T-cell (primary cell): ENCODE measurements at places on chromosomes 4 and X.

GRCh38 chr4:97942137-97942536, 201.1 kb downstream of the STPG2 start:
- no peak overlapping the region for H3K27ac ChIP-seq
- H3K36me3 ChIP-seq = no peaks in the 10 kb centered on the region
- H3K4me3 ChIP-seq = no peak overlapping the region

GRCh38 chrX:154733066-154733425, 17.8 kb downstream of the GAB3 start:
- H3K27me3 ChIP-seq = no peaks in the 10 kb centered on the region
- DNase-seq = no peak
- H3K27ac ChIP-seq = peak overlapping the region; percentile 78
- H3K36me3 ChIP-seq = no peaks in the 10 kb centered on the region

GRCh38 chr4:56652196-56652595, 28.9 kb downstream of the HOPX start:
- H3K4me3 ChIP-seq = no peak overlapping the region
- no peaks in the 10 kb centered on the region for H3K36me3 ChIP-seq
- no peak overlapping the region for H3K27ac ChIP-seq
- H3K4me1 ChIP-seq = peaks cover 64% of the 10 kb centered on the region

DNA sequence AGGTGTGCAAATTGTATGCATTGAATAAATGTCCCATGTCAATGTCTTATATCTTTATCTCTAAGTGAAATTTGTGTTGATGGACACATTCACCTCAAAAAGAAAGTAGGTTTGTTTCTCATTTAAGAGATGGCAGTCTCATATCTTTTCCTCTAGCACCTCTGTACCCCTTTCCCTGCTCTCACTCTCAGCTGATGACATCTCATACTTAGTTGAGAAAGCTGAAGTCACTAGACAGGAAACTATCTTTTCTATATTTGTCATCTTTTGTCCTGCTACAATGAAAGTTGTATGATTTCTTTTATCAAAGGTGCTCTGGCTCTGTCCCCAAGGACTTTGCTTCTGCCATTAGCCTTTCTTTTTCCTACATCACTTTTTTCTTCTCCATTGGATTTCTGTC, 84.0 kb upstream of the GRPR start:
- no peak overlapping the region for H3K4me3 ChIP-seq
- H3K4me1 ChIP-seq = no peaks in the 10 kb centered on the region
- no peaks in the 10 kb centered on the region for H3K36me3 ChIP-seq
- no peaks in the 10 kb centered on the region for H3K27me3 ChIP-seq
- DNase-seq = no peak

GRCh38 chrX:49995795-49996455, 73.5 kb downstream of the CLCN5 start:
- no peak for DNase-seq
- no peak overlapping the region for H3K4me3 ChIP-seq
- H3K27ac ChIP-seq = no peak overlapping the region
- H3K27me3 ChIP-seq = no peaks in the 10 kb centered on the region
- H3K4me1 ChIP-seq = no peaks in the 10 kb centered on the region

DNA sequence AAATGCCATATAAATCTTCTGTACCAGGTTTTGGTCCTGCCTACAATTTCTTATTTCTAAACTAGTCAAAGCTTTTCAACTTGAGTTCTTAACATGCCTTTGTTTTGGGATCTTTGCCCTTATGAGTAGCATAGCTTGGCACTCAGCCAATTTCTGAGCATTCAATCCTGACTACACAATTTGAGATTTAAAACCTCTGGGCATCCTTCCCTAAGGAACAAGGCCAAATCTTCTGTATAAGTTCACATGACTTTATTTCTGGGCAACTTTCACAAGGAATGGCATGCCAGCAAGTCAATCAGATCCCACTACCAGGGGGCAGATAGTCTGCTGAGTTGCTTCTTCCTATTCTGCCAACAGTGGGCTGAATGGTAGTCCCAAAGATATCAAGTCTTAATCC, 254.2 kb downstream of the ADAMTS3 start:
- no peak for DNase-seq
- H3K36me3 ChIP-seq = no peaks in the 10 kb centered on the region

DNA sequence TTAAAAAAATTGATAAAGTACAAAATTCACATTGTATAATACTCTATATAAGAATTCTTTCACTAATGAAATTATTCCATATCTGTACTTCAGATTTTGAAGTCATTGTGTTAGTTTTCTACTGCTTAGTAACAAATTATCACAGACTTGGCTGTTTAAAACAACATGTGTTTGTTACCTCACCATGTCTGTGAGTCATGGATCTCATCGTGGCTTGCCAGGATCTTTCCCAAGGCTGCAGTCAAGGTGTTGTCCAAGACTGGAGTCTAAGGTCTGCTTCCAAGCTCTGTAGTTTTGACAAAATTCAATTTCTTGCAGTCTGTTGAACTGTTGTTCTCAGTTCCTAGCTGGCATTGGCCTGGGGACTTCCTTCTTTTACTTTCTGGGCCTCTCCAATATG, 1286.9 kb downstream of the ADGRL3 start:
- H3K27me3 ChIP-seq = no peaks in the 10 kb centered on the region
- H3K4me3 ChIP-seq = no peak overlapping the region
- no peaks in the 10 kb centered on the region for H3K4me1 ChIP-seq
- no peak overlapping the region for H3K27ac ChIP-seq
- no peaks in the 10 kb centered on the region for H3K36me3 ChIP-seq
- no peak for DNase-seq

GRCh38 chr4:128378668-128379067, 91.1 kb upstream of the PGRMC2 start:
- H3K27me3 ChIP-seq = no peaks in the 10 kb centered on the region
- H3K4me1 ChIP-seq = no peaks in the 10 kb centered on the region
- no peak for DNase-seq
- H3K4me3 ChIP-seq = no peak overlapping the region

GRCh38 chr4:42927946-42928345, 35.4 kb downstream of the GRXCR1 start:
- no peak for DNase-seq
- no peaks in the 10 kb centered on the region for H3K27me3 ChIP-seq

DNA sequence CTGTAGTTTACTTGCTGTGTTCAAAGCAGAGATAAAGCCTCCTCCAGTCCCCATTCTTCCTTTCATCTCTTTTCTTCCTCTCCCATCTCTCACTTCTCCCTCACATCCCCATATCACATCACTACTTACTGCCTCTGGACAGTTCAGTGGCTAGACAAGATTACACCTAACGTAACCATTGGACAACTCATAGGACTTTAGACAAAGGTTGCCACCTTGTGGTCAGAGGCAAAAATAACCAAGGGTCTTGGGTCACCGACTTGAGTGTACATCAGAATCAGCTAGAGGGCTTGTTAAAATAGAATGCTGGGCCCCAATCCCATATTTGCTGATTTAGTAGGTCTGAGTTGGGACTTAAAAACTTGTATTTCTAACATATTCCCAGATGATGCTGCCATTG, 109.3 kb upstream of the DGKK start:
- H3K27me3 ChIP-seq = no peaks in the 10 kb centered on the region
- peak; percentile 12 for DNase-seq
- no peak overlapping the region for H3K4me3 ChIP-seq
- H3K36me3 ChIP-seq = no peaks in the 10 kb centered on the region
- no peaks in the 10 kb centered on the region for H3K4me1 ChIP-seq
- H3K27ac ChIP-seq = no peak overlapping the region

GRCh38 chr4:87632469-87632868, 17.6 kb upstream of the DMP1 start:
- H3K4me1 ChIP-seq = no peaks in the 10 kb centered on the region
- H3K36me3 ChIP-seq = no peaks in the 10 kb centered on the region
- peaks cover 9% of the 10 kb centered on the region for H3K27me3 ChIP-seq
- H3K27ac ChIP-seq = no peak overlapping the region
- DNase-seq = no peak

DNA sequence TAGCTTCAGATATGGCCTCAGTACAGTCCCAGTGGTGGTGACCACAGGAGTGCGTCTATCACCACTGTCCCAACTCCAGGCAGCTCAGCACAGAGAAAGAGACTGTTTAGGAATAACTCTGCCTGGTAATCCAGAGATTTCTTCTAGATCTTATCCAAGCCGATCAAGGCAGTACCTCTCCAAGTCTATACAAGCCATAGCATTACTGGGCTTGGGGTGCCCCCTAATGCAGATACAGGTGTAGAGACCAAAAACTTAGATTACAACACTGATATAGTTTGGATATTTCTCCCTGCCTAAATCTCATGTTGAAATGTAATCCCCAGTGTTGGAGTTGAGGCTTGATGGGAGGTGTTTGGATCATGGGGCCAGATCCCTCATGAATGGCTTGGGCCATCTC, 100.9 kb downstream of the PTCHD1 start:
- H3K27me3 ChIP-seq = no peaks in the 10 kb centered on the region
- no peak overlapping the region for H3K4me3 ChIP-seq
- H3K27ac ChIP-seq = no peak overlapping the region
- DNase-seq = no peak

GRCh38 chr4:140138428-140138827, 15.6 kb downstream of the MAML3 start:
- no peaks in the 10 kb centered on the region for H3K36me3 ChIP-seq
- no peak for DNase-seq

- no peaks in the 10 kb centered on the region for H3K4me1 ChIP-seq
- no peak overlapping the region for H3K4me3 ChIP-seq
- H3K27ac ChIP-seq = no peak overlapping the region
- no peak for DNase-seq
Observed at GRCh38 chr4:158624889-158625478, 46.7 kb downstream of the C4orf46 start.

GRCh38 chr4:184349283-184350039, 124.9 kb downstream of the IRF2 start:
- no peaks in the 10 kb centered on the region for H3K27me3 ChIP-seq
- no peak overlapping the region for H3K27ac ChIP-seq
- H3K4me3 ChIP-seq = no peak overlapping the region
- H3K4me1 ChIP-seq = no peaks in the 10 kb centered on the region
- no peaks in the 10 kb centered on the region for H3K36me3 ChIP-seq

DNA sequence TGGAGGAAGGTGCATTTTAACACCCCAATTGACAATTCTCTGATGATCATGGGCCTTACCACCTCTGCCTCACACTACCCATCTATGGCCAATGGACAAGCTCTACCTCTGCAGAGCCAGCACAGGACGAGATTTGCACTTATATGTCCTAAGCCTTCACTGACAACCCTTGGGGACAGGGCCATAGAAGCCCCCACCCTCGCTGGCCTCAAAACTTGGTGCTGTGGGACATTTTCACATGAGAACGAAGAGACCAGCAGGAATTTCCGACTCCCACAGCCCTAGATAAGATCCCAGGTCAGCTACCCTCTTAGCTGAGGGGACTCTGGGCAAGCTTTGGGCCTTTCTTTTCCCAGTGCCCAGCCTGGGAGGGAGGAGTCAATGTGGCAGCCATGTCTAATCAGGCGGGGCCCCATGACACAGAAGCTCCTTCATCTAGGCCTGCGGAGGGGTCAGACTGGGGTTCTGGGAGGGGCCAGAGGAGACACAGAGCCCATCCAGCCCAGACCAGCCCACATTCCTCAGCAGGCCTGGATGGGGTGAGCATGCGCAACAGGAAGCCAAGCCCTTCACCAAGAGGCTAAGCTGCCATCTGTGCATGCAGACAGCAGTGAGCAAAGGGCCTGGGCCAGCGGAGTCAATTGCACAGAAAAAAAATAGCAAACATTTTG, 12.1 kb downstream of the PJA1 start:
- no peak for DNase-seq
- no peaks in the 10 kb centered on the region for H3K4me1 ChIP-seq

GRCh38 chrX:39692796-39693195, 405.0 kb downstream of the BCOR start:
- no peak for DNase-seq
- H3K27me3 ChIP-seq = peaks cover 19% of the 10 kb centered on the region
- H3K36me3 ChIP-seq = no peaks in the 10 kb centered on the region
- H3K4me1 ChIP-seq = no peaks in the 10 kb centered on the region
- no peak overlapping the region for H3K27ac ChIP-seq
- H3K4me3 ChIP-seq = no peak overlapping the region
